Stimulated activated CD8-positive, alpha-beta memory T cell treated with anti-CD3 and anti-CD28 coated beads, Interleukin-2, amount 100 ng/mL, for 48 hours (primary cell): ENCODE measurements at places on chromosomes 16 and 17.

DNA sequence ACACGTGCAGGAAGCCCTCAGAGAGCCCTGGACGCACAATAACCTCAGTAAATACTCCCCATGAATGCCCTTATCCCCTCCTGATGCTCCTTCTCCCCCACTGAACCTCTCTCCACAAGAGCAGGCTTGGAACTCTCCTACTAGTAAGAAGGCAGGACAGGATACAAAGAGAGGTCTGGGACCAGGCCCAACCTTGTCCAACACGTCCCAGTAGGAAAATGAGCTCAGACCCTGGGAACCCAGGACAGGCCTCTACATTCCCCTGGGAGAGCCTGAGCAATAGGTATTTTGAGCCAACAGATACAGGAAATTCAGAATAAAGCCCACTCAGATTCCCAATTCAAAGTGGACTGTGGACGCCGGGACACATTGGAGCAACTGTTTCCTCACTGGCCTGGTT, 19.2 kb downstream of the ZNF423 start:
- no peak for DNase-seq

DNA sequence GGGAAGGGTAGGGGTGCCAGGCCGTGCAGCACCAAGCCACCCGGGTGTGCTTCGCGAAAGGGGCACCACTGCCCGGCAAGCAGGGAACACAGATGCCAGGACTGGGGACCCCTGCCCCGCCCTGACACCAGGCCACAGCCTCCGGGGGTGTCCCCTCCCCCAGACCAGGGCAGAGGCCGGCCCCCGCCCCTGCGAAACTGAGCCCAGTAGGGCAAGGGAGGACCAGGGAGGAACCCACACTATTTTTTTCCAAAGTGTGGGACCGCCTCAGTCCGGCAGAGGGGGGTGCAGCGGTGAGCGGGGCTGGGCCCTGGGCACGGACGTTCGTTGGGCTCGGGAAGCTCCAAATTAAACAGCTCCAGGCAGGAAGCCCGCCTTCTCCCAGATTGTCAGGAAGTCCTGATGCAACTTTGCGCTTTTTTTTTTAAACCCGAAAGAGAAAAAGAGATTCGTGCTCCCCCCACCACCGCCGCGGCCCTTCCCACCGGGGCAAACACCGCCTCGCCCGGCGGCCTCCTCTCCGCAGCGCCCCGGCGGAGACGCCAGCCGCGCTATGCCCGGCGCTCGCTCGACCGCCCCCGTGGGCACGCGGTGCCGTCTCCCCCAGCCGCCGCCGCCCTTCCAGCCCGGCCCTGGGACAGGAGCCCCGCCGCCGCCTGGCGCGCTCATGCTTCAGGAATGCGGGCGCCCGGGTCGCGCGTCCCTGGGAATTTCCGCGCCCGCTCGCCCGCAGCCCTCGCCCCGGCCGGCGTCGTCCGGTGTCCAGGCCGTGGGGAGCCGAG, 755 bp downstream of the PIEZO1 start:
- no peak for DNase-seq

DNA sequence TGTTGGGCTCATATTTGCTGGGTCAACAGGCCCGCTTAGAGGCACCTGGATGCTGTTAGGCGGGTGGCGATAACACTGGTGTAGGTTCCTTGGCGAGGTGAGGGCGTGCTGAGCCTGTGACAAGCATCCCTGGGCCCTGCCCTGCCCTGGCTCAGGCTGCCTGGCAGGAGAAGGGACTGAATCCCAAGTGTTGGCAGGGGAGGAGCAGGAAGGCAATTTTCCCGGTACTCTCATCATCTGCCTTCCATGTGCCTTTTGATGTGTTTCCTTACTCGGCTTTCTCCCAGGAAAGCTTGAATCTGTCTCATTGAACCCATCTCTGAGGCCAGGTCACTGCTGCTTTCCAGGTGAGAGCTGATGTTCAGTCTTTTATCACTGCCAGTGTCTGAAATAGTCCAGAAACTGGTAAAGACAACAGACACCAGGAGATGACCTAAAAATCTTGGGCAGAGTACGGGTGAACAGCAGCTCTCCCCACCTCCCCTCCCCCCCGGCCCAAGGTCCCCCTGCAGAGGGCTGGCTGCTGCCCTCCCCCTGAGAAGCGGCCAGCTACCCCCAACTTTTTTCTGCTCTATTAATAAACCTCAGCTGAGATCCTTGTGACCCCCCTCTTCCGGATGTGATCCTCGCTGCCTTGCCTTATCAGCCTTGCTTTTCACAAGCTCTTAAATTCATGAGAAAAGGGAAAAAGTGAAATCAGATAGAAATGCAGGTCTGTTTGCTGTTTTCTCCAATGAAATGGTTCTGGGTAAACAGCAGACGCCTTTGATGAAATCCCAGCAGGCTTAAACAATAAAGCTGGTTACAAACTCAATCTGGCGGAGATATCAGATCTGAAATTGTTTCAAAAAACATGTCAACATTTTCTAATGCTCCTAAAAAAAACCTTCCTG, 29.0 kb downstream of the RTN4RL1 start:
- DNase-seq, result no peak

DNA sequence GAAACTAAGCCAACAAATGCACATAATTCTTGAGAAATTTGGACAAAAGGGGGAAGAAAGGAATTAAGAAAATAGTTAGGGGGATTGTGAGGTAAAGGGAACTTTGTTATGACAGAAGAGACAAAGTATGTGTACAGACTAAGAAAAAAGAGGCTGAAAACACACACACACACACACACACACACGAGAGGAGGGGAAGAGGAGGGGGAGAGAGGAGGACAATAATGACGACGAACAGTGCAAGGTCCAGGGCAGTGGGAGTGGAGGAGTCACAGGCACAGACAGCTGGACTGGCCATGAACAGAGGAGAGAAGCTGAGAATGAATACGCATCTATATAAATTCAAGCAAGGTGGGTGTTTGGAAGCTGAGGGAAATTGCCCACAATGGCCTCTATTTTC, 44.6 kb downstream of the MARVELD3 start:
- DNase-seq, result no peak

- DNase-seq, result no peak
Measured at GRCh38 chr17:17298108-17298507, 5.1 kb upstream of the NT5M start.

DNA sequence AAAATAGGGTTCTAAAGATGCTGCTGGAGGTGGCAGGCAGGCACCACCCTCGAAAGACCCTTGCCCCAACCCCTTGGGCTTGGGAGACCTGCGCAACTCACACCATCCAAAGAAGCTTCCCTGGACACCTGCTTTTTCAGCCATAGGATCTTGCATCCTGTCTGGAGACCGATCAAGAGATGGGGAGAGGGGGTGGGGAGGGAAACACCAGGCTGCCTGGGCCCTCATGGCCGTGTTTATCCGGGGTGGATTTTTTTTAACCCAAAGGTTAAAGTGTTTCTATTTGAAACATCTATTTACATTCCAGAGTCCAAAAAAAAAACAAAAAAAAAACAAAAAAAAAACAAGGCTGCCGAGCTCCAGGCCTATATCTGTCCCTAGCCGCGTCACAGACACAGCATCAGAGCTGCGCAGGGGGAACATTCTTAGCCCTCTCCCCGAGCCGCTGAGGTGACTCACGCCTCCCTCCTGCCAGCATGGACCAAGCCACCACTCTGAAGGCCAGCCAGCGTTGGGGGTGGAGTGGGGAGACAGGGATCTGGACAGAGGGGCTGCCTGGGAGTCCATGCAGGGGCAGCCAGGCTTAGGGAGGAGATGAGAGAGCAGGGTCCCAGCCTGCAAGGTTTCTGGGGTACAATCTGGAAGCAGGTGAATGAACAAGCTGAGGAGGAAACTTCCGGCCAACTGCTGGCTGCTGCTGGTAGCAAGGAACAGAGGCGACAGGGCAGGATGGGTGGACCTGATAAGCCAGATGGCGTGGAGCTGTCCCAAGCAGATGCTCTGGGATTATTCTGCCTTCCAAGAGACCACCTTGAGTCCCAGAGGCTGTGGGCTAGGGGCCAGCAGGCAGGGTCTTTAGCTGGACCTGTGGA, 14.8 kb downstream of the HDAC5 start:
- no peak for DNase-seq

DNA sequence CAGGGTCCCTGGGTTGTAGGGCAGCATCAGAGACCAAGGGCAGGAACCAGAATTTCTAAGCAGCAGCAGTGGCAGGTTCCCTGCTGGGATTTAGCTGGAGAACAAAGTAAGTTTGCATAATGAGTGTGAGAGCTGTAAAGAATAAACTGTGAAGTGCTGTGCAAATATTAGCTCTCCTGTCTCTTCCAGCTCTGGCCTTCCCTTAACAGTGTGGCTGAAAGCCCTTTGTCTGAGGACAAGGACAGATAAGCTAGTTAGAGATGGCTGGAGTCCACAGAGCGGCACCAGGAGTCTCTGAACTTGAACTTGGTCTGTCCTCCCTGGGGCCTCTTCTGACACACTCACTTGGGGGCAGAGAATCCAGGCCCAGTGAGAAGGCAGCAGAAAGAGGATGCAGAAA, 98.2 kb upstream of the WSCD1 start:
- DNase-seq, result no peak

- DNase-seq, result peak; percentile 8
Measured at GRCh38 chr17:1865252-1866037, 35.6 kb downstream of the RPA1 start.

GRCh38 chr17:35679007-35679682, 52.3 kb upstream of the RASL10B start:
- DNase-seq, result no peak

GRCh38 chr17:29124135-29124924, 55.9 kb downstream of the MYO18A start:
- no peak for DNase-seq

- no peak for DNase-seq
Measured at GRCh38 chr17:77419095-77419494, 278.3 kb downstream of the SEC14L1 start.

DNA sequence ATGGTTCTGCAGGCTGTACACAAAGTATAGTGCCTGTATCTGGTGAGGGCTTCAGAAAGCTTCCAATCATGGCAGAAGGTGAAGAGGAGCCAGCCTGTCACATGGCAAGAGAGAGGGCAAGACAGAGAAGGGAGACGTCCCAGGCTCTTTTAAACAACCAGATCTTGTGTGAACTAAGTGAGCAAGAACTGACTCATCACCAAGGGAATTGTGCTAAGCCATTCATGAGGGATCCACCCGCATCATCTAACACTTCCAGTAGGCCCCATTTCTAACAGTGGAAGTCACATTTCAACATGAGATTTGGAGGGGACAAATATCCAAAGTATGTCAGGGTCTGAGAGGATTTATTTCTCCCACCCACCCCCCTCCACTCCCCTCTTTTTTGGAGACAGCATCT, 56.2 kb upstream of the ELAC2 start:
- no peak for DNase-seq

DNA sequence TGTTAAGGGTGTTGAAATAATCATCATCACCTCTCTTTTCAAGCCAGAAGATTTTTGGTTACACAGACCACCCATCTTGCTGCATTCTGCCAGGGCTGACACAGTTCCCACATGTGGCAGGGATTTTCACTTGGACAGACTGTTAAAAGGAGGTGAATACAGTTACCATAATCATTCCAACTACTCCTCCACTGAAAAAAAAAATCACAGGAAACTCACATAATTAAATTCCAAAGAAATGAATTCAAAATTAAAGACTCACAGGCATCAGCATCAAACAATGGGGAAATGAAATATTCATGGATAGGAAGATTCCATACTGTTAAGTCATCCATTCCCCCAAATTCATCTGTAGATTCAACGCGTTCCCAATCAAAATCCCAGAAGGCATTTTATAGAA, 209.4 kb downstream of the MRTFB start:
- no peak for DNase-seq

DNA sequence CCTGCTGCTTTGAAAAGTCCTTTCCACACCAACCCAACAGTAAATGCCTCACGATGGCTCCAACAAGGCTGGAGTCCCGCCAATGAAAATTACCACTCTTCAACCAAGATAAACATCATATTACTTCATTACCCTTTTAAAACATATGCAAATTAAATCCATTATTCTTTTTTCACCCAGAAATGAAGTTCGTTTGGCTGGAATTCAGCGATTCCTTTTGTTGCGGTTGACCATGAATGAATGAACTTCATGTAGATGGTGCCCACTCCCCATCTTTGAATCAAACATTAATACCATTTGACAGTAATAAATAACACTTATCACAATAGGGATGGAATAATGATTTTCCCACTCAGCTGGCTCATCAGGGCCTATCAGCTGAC, 211.5 kb upstream of the TOX3 start:
- DNase-seq, result no peak

DNA sequence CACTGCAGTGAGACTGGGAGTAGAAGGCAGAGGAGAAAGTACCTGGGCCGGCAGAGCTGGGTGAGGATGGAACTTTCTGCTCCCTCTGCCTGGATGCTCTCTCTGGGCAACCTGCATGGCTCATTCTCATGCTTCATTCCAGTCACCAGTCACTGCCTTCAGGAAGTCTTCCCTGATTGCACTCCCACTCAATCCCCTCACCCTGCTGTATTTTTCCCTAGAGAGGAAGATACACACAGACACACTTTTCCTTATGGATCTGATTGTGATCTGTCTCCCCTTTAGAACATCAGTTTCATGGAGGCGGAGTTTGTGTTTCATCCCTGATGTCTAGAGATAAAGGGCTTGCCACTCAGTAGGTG, 44.9 kb downstream of the MEAK7 start:
- no peak for DNase-seq

- DNase-seq, result no peak
Measured at GRCh38 chr16:67942510-67943255, 1.2 kb downstream of the LCAT start.

DNA sequence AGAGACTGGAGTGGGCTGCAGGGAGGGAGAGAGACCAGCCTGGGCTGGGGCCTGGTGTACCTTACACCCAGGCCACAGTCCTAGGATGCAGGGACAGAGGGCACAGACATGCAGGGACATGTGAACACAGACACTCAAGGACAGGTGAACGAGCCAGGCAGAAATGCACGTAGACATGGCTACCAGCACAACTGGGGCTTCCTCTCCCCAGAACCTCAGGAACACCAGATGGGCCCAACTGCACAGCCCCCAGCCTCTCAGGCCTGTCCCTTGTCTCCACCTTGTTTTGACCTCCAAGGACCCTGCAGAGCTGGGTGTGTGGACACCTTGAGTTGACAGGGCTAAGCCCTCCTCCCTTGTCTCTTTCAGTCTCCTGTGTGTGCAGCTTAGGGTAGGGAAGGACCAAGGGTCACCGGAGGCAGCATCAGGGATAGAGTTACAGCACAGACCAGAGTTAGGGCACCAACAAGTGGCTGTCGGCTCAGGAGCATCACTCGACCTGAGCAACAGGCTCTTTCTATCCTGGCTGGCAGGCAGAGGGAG, 9.2 kb downstream of the SEZ6 start:
- no peak for DNase-seq

- DNase-seq, result peak; percentile 81
Measured at GRCh38 chr16:31873556-31874365, at the start of gene ZNF267. ZNF267 (plus strand) TSS chr16:31873807; CDS start chr16:31873967, 160 bp downstream.
